ENCODE measurements at places on chromosomes 3 and 15.

- no peak for DNase-seq
Measured at GRCh38 chr15:78419367-78419766, 18.6 kb upstream of the IREB2 start.

DNA sequence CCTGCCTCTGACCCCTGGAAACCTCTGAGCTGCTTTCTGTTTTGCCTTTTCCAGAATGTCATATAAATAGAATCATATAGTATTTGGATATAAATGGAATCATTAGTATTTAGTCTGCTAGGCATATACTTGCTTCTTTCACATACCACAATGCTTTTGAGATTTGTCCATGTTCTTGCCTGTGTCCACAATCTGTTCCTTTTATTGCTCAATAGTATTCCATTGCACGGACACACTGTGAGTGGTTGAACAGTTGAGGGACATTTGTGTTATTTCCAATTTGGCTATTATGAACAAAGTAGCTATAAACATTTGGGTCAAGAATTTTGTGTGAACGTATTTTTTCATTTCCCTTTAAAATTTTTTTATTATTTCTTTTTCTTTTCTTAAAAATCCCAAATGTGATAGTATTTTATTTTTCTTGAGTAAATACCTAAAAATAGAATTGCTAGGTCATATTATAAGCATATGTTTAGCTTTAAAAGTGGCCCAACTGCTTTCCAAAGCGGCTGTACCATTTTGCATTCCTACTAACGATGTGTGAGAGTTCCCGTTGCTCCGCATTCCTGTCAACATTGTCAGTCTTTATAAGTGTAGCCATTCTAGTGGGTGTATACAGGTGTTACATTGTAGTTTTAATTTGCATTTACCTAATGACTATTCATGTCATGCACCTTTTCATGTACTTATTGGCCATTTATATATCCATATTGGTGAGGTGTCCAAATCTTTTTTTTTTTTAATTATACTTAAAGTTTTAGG is 26.5 kb downstream of the WDR53 start:
- DNase-seq, result no peak

DNA sequence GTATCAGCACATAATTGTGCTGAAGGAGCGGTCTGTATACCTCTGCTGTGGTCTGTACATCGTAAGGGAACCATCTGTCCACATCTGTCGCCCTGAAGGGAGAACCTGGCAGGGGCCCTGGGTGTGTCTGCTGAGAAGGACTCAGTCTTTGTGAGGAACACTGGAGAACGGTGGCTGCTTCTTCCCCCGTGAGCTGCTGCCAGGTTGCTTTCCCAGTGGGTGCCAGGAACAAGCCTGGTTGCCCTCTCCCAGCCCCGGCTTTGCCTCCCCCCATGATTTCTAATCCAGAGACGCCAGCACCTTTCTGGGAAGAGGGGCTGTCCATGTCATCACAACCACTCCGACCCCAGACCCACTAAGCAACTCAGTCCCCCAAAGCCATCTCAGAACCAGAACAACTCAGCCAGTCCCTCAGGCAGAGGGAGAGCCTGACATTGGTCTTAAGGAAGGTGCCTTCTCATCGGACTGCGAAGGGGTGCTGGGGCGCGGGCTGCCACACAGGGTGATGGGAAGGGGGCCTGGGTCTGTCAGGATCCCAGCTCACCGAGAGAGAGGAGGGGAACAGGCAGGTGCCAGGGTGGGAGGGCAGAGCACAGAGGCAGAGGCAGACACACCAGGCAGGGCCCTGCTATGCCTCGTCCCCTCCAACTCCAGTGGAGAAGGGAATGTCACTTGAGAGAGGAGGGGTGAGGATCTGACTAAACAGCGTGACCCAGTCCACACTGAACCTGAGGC is 8.5 kb downstream of the TNK2 start:
- no peak for DNase-seq

GRCh38 chr3:171133337-171133736 is 106.8 kb upstream of the SLC2A2 start:
- no peak for DNase-seq

GRCh38 chr3:104951426-104951825 is 415.3 kb upstream of the ALCAM start:
- no peak for DNase-seq

GRCh38 chr15:67089217-67090193 is 24.1 kb downstream of the SMAD3 start:
- no peak for DNase-seq

DNA sequence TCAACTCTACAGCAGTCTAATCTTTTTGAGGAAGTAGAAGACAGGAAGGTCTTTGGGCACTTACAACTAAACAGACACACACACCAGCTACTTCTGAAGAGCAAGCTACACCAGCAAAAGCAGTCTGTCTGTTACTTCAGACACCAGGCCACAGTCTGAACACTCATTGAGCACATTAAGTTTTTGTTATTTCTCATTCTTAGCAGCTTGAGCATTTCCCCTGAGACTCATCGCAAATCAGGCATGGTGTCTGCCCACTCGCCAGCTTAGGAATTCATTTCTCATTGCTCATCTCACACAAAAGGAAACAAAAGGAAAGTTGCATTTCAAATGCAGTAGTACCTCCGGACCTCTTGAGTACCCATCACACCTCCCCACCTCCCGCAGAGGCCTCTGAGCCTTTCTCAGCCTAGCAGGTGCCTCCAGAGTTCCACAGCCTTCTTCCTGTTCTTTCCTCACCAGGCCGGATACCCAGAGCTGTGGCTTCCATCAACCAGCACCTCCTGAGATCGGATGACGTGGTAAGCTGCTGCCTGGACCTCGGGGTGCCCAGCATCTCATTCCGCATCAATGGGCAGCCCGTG is 302.0 kb downstream of the RYR3 start:
- no peak for DNase-seq

DNA sequence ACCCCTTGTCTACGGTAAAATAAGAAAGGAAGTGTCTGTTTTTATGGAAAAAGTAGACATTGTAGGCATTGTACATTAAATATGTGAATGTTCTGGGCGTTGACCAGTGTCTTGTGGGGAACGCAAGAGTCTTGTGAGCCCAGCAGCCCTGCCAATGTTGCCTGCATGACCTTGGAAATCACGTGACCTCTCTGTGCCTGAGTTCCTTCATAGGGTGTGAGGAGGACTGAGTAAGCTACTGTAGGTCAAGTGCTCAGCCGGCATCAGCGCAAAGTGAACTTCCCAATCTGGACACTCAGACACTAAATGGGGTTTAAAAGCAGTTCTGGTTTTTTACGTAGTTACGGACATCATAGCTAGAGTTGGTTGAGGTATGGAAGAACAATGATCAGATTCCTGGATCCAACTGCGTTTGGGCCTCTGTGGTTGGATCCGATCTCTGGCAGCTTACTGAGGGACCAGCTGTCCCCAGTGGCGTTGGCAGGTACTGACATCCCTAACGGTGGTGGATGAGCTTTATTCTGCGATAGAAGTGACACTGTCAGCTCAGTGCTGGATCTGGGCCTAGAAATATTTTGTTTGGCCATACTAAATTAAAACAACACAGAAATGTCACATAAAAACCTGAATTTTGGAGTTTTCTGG is 63.8 kb downstream of the SPSB4 start:
- no peak for DNase-seq

- DNase-seq, result no peak
Measured at GRCh38 chr15:60090747-60091146, 86.6 kb downstream of the FOXB1 start.

DNA sequence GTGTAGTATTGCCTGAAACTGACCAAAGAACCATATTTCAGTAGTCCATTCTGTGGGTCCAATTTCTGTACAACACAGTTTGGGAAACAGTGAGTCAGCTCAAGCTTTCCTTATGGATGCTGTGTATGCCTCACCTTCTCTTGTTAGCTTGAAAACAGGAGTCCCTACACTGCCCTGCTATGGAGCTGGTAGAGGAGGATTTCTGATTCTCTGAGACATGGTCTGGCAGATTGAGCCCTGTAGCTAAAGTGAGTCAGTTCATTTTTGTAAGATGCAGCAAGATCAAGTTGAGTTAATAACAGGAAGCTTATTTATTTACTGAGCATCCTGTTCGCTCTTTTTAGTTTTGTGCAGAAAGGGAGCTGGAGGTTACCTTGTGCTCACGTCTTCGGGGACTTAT is 424.1 kb upstream of the RBMS3 start:
- no peak for DNase-seq

DNA sequence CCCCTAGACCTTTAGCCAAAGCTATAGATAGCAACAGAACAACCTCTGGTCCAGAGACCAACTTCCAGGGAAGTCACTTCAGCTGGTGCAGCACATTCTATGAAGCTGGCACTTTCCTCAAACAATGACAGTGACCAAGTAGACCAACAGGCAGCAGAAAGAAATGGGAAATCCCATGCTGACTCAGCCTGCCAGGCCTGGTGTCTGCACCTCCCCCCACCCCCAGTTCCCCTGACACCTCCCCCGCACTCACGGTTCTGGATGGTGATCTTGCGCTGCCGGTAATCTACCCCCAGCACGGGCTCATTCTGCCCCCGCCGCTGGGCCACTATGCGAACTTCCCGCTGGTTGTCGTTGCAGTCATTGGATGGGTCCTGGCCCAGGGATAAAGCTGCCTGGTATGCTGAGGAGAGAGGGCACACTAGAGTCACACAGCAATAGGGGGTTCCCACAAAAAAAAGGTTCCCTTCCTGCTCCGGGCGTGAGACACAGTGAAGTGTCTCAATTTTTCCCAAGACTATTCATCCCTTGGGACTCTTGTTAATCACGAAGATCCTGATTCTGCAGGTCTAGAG is 17.0 kb downstream of the ILDR1 start:
- peak; percentile 56 for DNase-seq

DNA sequence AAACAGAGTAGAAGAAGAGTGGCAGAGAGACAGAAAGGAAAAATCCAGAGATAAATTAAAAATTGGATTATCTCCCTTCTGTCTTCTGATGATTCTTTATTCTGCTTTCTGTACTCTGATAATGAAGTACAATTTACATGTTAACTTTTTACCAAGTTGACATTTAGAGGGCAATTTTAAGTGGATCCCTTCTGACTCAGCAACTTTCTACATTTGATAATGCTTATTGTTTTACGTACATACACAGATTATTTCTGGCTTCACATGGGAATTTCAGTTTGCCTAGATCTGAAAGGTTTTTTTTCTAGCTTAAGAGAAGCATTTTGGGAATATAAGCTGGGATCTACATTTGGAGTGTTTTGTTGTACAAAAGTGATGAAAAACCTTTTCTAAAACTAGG is 491.3 kb downstream of the OTOL1 start:
- no peak for DNase-seq

GRCh38 chr3:24043168-24043567 is 98.1 kb downstream of the NR1D2 start:
- DNase-seq, result no peak

DNA sequence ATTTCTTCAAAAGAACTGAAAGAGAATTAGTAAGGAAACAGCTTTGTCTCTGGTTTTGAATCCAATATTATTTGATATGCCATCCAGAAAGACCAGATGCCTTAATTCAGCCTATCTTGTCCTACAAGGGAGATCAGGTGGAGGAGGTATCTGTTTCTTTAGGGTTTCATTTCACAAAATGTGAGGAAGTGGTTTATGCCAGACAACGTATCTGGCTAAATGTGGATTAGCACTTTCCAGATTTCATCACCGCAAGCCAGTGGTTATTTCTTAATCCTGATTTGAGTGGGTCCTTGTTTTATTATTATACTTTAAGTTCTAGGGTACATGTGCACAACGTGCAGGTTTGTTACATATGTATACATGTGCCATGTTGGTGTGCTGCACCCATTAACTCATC is 271.1 kb downstream of the EBLN2 start:
- DNase-seq, result peak; percentile 4

GRCh38 chr3:156818273-156818651 is 7.9 kb upstream of the LEKR1 start:
- no peak for DNase-seq

DNA sequence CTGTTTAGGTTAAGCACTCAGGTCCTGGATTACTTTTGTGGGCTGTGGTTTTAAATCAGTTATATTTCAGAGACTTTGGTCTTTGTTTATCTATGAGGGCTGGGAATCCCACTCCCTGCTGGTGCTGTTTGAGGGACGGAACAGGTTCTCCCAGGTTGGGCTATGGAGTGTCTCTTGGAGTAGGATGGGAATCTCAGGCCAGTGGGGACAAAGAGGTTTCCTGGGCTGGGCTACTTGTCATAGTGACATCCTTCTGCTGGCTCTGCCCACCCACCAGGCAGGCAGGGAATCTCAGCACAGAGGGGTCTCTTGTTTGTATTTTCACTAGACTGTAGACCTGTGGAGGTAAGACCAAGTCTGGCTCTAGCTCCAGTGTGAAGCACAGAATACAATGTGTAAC is 47.2 kb upstream of the UBE3A start:
- DNase-seq, result no peak

GRCh38 chr3:37443363-37444035 is 269.1 kb upstream of the LRRFIP2 start:
- no peak for DNase-seq

DNA sequence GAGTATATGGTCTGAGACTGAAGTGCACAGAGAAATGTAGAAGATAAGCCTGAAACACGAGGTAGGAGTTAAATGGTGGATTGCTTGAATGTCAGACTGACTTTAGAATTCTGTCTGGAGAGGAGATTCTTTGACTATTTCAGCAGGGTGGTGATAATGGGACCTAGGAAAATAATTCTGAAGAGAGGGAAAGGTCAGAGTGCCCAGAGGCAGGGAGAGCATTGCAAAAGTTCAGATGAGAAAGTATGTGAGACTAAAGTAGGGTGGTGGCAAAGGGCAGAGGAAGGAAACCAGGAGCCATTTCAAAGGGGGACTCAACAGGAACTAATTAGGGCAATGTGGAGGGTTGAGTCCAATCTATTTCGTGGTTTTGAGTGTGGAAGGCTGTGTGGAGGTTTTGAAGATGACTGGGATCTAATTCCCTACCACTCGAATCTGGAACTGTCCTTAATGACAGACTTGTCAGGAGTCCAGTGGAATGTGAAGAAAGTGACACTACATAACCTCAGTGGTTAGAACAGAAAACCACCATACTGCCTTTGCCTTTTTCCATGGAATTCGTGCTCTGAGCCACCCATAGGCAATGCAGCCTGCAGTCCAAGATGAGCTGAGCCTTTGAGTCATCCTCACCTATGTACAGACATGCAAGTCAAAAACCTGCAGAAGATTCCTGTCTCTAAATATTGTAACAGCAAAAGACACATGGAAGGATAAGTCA is 16.1 kb downstream of the CPOX start:
- DNase-seq, result no peak

DNA sequence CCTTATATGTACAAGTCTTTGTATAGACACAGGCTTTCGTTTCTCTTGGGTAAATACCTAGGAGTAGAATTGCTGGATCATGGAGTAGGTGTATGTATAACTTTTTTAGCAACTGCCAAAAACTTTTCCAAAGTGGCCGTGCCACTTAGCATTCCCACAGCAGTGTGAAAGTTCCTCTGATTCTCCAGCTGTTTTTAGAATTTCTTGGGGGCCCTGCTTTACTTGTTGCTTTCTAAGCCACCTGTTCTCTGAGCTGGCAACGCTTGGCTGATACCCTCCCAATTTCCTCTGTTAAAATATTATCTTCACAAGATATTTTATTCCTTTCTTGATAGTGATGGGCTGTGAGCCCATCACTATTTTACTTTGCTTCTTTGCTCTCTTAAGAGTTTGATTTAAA is 19.2 kb downstream of the LIMD1 start:
- DNase-seq, result no peak

Data from KBM-7 (cell line).